ENCODE measurements at places on chromosomes 1 and 21.

DNA sequence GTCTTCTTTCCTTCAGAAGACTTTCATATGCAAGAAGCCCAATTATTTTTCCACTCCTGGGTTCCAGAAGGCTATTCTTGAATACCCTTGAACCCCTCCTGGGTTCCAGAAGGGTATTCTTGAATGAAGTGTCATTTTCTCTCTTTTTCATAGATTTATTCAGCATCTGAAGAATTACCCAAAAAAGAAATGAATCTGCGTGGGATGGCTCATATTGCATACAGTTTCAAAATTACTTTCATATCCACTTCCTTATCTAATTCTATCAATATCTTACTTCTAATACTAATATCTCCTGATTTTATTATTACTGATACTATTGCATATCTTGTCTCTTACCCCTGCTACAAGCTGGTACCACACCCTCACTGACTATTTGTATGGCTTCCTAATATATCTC lies 22.6 kb upstream of the RABGAP1L start:
- DNase-seq = no peak

DNA sequence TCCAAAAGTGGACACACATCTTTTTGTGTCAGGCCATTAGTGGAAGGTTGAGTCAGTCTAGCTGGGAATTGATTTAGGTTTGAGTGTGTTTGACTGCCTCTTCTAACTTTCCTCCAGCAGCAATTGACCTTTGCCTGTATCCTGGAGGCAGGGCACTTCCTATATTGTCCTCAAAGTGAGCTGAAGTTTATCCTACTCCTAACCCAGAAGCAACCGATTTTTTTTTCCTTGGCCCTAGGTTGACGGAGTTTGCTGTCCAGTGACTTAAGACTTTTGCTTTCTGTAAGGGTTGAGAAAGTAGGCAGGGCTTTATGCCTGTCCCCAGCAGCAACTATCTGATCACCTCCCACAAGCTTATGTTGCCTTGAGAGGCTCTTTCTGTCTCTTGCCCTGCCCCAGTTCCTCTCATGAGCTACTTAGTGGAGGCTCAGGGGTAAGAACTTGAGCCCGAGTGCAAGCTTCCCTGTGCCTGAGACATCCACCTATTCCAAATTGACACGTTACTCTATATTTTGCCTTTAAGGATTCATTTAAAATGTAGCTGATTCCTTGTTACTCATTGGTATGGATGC lies 30.9 kb downstream of the SLC35F3 start:
- DNase-seq = no peak

- no peak for DNase-seq
Observed at GRCh38 chr1:166189126-166189525, 22.3 kb upstream of the FAM78B start.

- DNase-seq = no peak
Observed at GRCh38 chr1:66315671-66316070, 218.3 kb upstream of the SGIP1 start.

- no peak for DNase-seq
Observed at GRCh38 chr1:103372866-103373265, 152.6 kb upstream of the RNPC3 start.

DNA sequence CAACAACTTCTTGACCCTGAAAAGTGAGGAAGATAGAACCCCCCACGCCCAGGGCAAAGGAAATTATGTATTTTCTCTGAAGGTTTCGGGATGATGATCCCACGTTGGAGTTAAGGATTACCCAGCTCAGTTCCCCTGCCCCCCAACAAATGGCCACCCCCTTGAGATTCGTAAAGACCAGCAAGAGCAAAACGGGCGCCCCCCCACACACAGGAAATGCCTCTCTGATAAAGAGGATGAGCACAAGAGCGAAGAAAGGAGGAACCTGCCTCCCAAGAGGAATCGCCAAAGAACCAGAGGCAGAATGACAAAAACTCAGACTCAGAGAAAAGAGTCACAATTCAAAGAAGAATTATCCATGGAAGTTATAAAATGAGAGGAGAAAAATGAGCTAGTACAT lies 576.9 kb downstream of the MATN1 start:
- no peak for DNase-seq

DNA sequence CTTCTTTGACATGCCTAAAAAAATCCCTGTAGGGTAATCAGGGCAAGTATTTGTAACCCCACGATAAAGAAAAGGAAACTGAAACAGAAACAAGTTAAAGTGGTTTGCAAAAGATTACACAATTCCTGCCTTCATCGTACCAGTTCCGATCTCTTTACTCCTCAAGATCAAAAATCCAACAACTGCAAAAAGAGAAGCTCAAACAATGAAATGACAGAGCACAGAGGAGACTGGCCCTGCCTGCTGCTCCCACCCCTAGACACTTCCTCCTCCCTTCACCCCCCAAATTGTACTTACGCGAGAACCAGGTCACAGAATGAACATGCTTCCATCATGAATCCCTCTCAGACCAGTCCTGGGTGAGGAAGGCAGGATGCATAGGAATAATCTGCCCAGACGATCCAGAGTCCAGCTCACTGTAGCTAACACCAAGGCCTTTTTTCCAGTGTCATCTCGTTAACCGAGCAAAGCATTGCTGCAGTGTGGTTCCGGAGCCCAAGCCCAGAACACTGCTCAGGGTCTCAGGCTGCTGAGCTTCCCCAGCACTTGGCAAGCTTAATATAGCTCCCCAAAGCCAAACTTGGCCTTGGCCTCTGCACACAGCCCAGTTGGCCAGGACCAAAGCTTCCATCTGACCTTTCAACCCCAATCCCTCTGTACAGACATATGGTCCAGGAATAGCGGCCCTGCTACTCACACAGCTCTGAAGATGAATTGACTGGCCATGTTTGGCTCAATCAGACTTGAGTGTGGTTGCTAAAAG lies 20.3 kb downstream of the RXRG start:
- no peak for DNase-seq

DNA sequence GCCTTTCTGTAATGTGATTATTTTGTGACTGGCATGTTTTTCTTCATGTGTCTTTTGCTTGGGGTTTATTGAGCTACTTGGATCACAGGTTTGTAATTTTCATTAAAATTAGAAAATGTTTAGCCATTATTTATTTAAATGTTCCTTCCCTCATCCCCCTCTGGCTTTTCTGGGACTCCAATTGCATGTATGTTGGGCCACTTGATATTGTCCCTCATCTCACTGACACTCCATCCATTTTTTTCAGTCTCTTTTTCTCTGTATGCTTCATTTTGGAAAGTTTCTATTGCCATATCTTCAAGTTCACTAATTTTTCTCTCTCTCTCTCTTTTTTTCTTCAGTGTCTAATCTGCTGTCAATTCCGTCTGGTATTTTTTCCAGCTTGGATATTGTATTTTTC lies 390.1 kb downstream of the PRDM2 start:
- DNase-seq = no peak

- no peak for DNase-seq
Observed at GRCh38 chr21:39363607-39364555, 15.0 kb upstream of the HMGN1 start.

DNA sequence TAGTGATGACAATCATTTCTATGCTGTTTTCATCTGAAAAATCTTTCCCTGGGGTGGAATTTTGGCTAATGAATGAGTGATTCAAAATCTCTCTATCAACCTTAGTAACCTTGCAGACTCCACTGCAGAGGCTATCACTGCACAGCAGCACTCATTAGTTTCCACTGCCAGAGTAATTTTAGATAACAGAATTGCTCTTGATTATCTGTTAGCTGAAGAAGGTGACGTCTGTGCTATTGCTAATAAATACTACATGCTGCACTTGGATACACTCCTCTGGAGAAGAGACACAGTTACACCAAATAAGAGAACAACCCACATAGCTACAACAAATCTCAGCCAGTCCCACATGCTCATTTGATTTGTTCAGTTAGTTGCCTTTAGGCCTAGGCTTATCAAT lies 1348.4 kb downstream of the NCAM2 start:
- DNase-seq = no peak

DNA sequence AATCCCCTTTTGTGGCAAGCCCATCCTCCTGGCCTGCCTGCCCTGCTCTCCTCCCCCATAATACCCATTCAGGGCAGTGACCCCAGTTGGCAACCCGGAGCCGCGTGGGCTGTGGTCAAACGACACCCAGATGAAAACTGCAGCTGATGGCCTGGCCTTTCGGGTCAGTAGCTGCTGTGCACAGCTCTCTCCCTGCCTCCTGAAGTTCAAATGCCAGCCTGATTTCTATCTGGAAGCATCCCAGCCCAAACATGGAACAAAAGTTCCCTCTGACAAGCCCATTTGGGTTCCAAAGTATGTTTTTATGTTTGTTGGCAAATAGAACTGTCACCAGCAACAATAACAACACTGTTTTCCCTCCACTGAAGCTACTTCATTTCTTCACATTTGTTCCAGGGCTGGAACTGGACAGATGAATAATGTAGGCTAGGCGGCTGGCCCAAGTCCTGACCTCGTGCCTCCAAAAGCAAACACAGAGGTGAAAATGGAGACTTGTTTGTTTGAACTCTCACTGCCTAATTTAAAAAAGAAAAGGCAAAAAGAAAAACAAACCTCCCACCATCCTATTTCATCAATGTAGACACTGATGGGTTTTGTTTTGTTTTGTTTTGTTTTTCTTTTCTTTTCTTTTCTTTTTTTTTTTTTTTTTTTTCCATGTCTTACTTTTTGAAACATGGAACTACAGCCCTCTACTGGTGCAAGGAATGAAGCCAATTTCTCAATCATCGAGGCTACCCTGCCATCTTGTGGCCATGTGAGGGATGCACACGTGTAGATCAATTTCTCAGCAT lies 179.0 kb downstream of the ADSS2 start:
- DNase-seq = peak; percentile 75

DNA sequence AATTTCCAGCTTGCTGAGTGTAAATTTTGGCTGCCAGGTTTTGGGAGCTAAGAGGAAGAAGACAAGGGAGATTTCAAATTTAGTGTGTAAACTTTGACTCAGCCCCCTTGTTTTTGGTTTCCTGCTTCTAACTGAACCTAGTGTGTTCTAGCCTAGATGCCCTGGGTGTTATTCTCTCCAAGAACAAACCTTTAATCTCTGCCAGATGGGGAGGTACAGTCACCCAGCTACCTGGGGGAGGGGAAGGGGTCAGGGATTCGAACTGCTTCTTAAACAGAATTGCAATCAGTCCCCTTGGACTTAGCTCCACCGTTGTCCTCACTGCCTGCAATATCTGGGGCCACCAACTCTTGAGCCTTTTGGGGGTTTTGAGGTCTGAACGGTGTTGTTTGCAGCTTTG lies 238.9 kb downstream of the KIF26B start:
- DNase-seq = no peak

DNA sequence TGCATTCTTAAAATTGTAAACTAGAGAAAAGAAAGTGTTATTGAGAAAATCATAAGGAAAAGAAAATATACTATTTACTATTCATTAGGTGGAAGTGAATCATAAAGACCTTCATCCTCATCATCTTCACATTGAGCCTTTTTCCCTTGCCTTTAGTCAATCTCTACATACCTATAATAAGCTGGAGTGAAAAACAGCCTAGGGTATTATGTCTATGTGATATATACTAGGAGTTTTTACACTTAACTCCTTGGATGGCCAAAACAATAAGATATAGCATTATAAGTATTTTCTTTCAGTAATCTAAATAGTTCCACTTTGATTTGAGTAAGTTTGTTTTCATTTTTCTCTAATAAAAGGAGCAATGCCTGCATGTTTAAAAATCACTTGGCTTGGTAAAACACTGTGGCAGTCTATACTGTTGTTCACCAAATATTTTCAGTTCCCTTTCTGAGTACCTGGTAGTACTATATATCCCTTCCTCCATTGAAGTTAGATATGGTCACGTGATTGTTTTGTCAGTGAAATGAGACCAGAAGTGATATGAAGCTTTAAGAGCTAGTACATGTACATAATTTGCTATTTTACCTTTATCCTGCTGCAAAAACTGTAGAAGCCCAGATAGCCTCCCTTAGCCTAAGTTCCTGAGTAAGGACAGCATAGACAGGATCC lies 78.3 kb downstream of the CLEC20A start:
- DNase-seq = no peak

DNA sequence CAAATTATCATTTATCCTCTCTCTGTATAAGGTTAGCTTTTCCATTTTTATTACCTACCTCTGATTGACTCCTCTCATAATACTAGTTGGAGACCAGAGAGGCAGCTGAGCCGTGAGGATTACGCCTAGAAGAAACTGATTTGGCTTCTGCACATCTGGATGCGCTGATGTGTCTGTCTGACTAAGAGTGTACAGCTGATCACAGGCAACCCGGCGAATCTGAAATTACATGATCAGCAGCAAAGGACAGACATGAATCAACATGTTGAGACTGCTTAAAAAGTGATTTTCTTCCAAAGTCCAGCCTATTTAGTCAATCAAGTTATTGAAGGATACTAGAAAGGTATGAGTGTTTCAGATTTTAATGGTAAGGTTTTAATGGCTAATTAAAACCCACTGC lies 81.2 kb downstream of the PCSK9 start:
- no peak for DNase-seq

- no peak for DNase-seq
Observed at GRCh38 chr1:150387200-150387599, 23.3 kb downstream of the RPRD2 start.

- no peak for DNase-seq
Observed at GRCh38 chr1:231959225-231959884, 332.8 kb downstream of the DISC1 start.

- DNase-seq = peak; percentile 43
Observed at GRCh38 chr1:160997323-160998038, 23.5 kb downstream of the F11R start.

GRCh38 chr21:36193200-36193599 lies 36.6 kb downstream of the DOP1B start:
- no peak for DNase-seq

DNA sequence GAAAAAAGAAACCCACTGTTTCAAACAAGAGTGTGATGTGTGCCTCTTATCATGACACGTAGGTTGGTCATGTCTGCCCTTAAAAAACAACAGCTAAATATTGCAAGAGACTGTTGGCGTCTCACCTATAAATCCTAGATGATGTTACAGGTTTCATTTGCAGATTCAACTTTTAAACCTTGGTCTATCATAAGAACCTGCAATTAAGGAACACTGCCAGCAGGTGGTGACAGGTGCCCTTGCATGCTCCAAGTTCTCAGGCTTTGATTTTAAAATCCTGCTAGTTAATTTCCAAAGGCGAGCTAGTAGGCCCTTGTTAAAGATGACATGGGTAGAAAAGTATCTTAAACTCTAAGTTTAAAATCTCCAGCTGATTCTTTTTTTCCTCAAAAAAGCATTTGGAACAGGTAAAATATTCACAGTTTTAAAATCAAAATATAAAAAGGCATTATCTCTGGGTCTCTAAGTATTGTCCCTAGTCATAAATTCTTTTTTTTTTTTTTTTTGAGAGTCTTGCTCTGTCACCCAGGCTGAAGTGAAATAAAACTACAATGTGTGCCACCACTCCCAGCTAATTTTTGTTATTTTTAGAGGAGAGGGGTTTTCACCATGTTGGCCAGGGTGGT lies 39.1 kb downstream of the CLSTN1 start:
- DNase-seq = peak; percentile 73

All from activated CD4-positive, alpha-beta T cell treated with anti-CD3 and anti-CD28 coated beads, Interleukin-2, amount 50 U/mL, for 48 hours (primary cell).